ENCODE measurements at places on chromosomes 11 and 22.
A peak's percentile ranks its signal among the peaks of the same experiment; 100 is the strongest.

GRCh38 chr11:22216940-22217339 lies 24.1 kb downstream of the ANO5 start:
- DNase-seq, result no peak

DNA sequence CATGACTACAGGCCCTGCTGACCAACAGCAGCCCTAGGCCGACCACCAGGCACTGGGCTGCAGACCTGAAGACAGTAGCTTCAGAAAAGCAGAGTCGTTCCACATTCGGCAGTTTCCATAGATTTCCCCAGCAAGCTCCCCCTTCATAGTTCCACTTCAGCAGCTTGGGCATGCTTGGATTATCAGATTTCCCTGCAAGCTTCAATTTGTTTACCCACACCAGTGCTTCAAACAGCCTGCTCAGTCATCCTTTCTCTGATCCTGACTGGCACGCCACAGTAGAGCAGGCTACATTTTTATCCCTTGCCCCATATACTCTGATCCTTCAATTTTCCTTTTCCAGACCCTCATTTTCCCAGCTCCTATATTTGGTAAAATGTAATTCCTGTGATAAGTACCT lies 51.1 kb upstream of the CFAP300 start:
- DNase-seq, result no peak

DNA sequence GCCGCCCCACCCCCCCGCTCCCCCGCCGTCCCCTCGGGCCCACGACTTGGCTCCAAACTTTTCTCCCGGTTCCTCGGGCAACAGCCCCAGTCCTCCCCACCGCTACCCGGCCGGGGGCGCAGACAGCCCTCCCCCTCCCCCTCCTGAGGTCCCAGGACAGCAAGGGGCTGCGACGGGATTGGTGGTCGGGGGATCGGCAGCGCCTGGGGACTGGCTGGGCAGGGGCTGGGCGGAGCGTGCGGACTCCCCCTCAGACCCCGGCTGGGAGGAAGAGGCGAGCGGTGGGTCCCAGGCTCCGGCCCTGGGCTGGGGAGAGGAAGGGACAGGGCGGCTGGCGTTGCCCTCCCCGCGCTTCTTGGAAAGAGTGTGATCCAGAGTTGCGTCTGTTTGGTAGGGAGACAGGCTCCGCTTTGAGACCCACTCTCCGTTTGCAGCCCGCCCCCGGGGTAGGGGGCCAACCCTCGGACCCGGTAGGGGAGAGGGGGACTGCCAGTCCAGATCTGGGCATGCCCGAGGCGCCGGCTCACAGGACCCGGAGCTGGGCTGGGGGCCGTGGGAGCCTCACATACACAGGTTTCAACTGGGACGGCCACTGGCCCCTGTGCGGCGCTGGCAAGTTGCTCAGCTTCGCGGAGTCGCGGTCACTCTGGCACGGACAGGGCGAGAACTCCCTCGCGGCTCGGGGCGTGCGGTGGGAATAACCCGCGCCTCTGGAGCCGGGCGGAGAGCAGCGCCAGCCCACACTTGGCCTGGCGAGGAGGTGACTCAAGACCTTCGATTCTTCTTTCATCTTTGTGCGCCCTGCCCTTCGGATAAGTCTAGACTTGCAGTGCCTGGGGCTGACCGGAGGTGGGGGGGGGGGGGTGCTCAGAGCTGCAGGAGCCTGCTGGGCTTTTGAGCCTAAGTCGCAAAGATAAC lies 999 bp downstream of the TSKU start:
- no peak for DNase-seq

GRCh38 chr11:471468-472145 lies 21.5 kb downstream of the PTDSS2 start:
- no peak for DNase-seq

DNA sequence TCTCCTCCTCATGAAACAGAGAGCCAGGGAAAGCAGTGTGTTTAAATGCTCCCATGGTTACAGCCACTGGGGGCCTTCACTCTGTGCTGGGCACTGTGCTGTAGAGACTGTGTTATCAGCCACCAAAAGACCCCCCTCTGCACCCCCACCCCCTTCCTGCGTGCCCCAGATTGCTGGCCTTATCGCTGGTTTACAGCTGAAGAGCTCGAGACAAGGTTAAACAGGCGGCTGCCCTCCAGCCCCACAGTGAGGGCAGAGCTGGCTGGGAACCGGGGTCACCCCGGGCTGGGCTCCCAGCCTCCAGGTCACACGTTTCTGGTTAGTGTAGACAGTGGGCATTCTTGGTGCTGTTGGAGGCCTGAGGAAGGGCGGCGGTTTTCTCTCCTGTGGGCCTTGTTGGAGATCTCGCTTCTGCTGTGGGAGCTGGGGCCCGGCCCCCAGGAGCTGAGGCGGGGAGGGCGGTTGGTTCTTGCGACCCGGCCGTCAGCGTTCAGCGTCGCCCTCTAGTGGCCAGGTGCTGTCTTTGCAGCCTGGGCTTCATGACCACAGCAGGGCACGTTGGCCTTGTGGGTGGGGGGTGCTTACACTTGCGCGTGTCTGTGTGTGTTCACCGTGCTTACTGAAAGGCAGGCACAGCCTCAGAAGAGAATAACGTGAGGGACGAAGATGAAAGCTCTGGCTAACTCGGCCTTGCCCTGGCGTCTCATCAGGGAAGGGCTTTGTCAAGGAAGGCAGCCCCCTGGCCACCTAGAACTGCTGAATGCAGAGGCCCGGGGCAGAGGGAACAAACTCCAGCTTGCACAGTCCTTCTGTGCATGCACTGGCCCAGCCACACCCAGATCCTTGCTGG lies 40.8 kb downstream of the TBC1D22A start:
- DNase-seq, result peak; percentile 58

GRCh38 chr11:111301004-111301841 lies 2.9 kb downstream of the POU2AF3 start:
- no peak for DNase-seq

GRCh38 chr11:94002226-94002625 lies 18.9 kb upstream of the HEPHL1 start:
- DNase-seq, result no peak

DNA sequence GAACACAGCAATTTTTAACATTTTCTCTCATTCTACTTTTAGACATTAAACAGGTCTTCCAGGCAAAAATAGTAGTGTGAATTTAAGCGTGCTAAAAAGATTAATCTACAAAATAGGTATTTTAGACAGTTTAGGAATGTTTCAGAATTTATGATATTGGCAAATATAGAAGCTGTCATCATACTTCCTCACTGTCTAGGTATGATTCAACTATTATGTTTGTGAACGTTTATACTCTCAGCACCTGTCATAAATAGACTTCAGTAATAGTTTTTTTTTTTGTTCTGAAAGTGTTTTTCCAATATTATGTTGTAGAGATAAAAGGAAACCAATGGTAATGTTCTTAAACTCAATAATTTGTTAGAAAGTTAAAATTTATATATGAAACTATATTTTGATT lies 103.0 kb downstream of the ARHGAP42 start:
- DNase-seq, result no peak

GRCh38 chr11:19242179-19242932 lies 1.6 kb upstream of the E2F8 start:
- DNase-seq, result no peak

DNA sequence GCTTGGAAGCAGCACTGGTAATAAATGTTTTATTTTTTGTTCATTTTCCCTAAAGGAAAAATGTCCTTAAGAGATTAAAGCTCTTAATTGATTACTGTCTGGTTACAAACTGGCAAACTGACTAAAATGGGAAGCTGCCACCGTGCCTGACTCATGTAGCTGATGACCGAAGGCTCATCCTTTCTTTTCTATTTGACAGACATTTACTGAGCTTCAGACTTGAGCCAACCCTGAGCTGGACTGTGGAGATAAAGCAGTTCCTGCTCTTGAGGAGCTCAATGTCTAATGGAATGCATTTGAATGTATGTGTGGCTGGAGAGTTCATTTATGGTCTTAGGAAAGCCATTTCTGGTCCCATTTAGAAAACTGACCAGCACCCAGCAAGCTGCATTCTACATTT lies 91.3 kb downstream of the RNF169 start:
- DNase-seq, result no peak

GRCh38 chr11:20360650-20361049 lies 2.9 kb upstream of the HTATIP2 start:
- DNase-seq, result no peak

- no peak for DNase-seq
These were observed 49.5 kb downstream of the LMO2 start for GRCh38 chr11:33842236-33842915.

GRCh38 chr11:20618083-20618482 lies 18.7 kb downstream of the SLC6A5 start:
- DNase-seq, result no peak

DNA sequence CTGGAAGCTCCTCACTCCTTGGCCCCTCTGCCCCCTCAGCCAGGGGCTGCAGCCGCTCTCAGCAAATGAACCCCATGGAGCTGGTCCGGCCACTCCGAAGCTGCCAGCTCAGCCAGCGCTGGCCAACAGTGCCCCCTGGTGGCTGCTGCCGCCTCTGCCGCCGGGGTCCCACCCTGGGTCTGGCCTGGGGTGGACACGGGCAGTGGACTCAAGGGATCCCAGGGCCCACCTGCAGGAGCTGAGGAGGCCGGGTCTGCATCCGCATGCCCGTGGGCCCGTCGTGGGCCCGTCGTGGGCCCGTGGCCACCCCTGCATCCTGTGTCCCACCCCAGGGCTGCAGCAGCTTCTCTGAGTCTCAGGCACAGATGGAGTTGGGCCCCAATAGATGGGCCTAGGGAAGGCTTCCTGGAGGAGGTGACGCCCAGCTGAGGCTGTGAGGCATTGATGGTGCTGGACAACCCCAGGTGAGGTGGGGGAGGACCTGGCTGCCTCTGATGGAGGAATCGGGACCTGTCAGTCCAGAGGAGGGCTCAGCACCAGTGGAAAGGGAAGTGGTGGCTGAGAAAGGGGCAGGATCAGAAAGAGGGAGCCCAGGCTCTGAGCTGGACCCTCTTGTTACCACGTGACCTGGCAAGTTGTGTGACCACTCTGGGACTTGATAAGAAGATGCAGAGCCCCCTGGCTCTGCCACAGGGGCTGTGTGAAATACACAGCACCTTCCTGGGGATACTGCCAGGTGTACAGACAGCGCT lies 522.3 kb downstream of the BRD1 start:
- DNase-seq, result peak; percentile 35

- no peak for DNase-seq
These were observed 2241.0 kb upstream of the RAG2 start for GRCh38 chr11:38839071-38839470.

GRCh38 chr11:2758751-2759150 lies 59.0 kb upstream of the KCNQ1OT1 start:
- no peak for DNase-seq

GRCh38 chr11:91081440-91082043 lies 858.7 kb upstream of the CHORDC1 start:
- DNase-seq, result no peak

- no peak for DNase-seq
These were observed 20.5 kb downstream of the IGF2 start for GRCh38 chr11:2118677-2119076.

- DNase-seq, result no peak
These were observed 7.2 kb upstream of the IL10RA start for GRCh38 chr11:117978991-117979390.

GRCh38 chr11:82863209-82863608 lies 37.0 kb downstream of the PRCP start:
- DNase-seq, result no peak

DNA sequence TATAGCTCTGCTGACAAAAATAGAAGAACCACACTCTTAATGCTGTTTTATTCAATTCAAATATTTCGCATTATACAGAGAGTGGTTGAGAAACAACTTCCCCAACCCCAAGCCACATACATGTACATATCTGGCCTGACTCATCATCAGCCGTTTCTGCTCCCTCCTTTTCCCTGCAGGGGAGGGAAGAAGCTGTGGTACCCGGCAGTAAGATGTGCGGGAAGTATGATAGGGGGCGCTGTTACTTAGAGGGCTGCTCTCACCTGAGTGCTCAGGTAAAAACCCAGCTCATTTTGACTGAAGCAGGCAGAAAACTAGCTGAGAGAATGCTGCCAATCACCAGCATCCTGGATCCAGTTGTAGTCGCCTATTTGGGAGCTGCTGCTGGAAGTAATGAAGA lies 85.5 kb downstream of the NELL1 start:
- DNase-seq, result no peak

DNA sequence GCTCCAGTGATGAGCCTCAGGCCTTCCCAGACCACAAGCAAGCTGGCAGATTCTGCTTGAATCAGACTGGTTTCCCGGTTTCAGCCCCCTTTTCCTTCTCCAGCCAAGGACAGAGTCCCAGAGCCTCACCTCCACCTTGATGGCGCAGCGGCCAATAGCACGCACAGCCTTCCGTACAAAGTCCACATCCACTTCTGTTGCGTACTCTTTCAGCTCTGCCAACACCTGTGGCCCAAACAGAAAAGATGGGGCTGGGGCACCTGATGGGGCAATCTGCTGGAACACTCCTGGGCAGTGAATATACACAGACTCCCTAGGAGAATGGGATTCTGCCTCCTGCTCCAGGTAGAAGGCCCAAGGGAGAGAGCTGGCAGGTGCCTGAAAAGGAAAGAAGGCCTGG lies 35.5 kb upstream of the RASL10A start:
- DNase-seq, result no peak

GRCh38 chr22:19648419-19648929 lies 65.8 kb upstream of the SEPTIN5 start:
- DNase-seq, result no peak

- no peak for DNase-seq
These were observed 75.2 kb downstream of the ADAMTS15 start for GRCh38 chr11:130523609-130524008.

GRCh38 chr11:19347911-19348310 lies 107.2 kb upstream of the E2F8 start:
- no peak for DNase-seq

- no peak for DNase-seq
These were observed 57.6 kb downstream of the KCNJ4 start for GRCh38 chr22:38397189-38398085.

DNA sequence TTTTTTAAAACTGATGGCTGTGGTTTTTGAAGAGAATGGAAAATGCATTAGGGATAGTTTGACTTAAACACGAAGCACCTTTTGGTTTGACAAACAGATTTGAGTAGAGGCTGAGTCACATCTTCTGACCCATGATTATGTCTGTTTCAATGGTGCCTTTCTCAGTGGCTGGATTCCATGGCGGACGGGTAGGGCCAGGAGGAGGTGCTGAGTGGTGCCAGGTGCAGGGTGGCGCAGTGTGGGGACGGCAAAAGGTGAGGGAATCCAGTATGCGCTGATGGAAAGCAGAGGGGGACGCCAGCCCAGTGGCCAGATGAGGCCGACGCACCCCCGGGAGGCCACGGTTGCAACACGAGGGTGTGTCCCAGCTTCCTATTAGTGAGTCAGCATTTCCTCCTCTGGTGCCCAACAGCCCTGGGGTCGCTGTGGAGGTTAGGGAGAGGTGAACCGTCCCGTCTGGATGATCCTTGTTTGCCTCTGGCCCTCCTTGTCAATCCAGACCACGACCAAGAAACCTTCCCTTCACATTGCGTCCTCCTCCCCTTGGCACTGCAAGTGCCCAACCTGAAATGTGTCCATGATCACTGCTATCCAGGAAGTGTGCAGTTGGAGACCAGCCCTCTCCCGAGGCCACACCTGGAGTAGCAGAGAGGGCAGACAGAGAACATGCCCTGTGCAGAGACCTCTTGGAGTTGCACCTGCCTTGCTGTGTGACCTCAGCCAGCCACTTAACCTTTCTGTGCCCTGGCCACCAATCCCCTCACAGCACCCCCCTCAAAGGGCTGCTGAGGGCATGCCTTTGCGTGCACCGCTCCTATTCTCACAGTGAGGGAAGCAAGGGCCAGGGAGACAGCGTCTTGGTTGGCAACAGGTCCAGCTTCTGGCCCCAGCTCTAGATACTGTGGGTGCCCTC lies 32.5 kb upstream of the ATXN10 start:
- DNase-seq, result no peak
